Activated CD4-positive, alpha-beta T cell treated with anti-CD3 and anti-CD28 coated beads, Interleukin-2, Interleukin-4, amounts not matched to agents 100 ng/mL and 50 ng/mL, durations not matched to agents 16 hours and 8 hours (primary cell): ENCODE measurements at places on chromosomes 13 and 19.

DNA sequence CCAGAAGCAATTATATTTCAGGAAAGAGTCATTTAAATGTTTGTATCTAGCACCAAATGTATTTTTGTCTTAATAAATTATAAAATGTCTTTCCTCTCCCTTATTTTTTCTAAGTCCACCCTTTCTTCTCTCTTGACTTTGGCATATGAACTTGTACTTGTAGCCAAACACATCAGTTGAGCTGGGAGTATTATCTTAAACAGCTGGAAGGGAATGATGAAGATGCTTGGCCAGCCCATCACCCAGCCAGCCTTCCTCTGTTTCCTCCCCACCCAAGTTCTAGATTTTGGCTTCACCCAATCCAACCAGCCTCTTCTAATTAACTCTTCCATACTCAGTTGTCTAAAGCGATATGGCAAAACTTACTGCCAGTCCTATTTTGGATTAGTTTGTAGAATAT is 272.5 kb downstream of the ENOX1 start:
- DNase-seq, result no peak

DNA sequence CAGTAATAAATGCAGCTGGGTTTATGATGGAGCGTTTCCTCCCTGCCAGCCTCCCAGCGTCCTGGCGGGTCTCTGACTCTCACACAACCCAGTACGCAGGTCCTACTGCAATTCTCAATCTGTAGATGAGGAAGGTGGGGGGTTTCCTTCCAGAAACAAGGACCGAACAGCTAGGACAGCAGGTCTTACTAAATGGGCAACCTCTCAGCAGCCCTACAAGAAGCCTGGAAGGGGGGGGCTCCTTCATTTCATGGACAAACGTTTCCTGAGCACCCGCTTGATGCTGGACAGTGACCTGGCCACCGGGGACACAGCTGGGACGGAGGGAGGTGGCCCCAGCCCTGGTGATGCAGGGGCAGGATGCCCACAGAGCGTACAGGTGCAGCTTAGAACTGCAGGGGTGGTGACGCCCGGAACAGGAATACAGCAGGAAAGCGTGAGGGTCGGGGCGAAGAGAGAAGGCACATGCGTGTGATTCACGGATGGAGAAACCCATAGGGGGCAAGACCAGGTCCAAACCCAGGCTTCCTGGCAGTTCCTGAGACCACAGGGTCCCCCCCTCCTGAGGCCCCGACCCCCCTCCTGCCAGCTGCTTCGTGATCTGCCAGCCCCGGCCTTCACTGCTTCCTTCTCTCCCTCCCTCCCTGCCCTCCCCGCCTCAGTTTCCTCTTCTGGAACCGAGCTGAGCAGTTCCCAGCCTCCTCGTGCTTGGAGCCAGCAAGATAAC is 732 bp upstream of the C2CD4C start:
- DNase-seq, result no peak

- DNase-seq, result no peak
Measured at GRCh38 chr19:4776436-4777211, 14.9 kb upstream of the FEM1A start.

DNA sequence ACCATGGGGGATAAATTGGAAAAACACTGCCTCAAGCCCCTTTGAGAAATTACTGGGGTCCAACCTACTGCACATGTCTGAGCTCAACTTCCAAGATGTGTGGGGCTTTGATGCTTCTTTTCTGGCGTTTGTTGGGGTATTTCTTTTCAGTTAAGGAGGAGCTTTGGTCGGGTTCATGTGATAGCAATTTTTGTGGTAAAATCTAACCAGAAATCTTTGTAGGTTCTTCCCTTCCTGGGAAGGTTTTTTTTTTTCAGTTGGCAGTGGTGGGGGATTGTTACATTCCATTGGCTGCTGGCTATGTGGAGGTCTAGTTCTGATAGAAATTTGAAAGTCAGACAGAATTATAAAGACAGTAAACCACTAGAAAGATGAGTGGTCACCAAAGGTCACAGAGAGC is 327.8 kb downstream of the ATP8A2 start:
- no peak for DNase-seq

- DNase-seq, result no peak
Measured at GRCh38 chr13:50678464-50679162, 164.9 kb downstream of the DLEU7 start.
